ENCODE measurements at places on chromosomes 11 and 22. TPM values are rescaled to one million over a fixed set of nuclear protein-coding genes. Genes with fewer than 3 reads are reported as not detected.

The OR6X1 gene
- not detected for total RNA-seq

The ZBTB16 gene
- total RNA-seq = 36.6 TPM

The SYT13 gene
- 1.7 TPM for total RNA-seq

GRCh38 chr11:47351156-47352126, 1.1 kb downstream of the MYBPC3 start:
- peaks cover 14% of the 10 kb centered on the region for H3K4me1 ChIP-seq
- H3K27ac ChIP-seq = no peak overlapping the region
- DNase-seq = no peak
- H3K27me3 ChIP-seq = no peaks in the 10 kb centered on the region

DNA sequence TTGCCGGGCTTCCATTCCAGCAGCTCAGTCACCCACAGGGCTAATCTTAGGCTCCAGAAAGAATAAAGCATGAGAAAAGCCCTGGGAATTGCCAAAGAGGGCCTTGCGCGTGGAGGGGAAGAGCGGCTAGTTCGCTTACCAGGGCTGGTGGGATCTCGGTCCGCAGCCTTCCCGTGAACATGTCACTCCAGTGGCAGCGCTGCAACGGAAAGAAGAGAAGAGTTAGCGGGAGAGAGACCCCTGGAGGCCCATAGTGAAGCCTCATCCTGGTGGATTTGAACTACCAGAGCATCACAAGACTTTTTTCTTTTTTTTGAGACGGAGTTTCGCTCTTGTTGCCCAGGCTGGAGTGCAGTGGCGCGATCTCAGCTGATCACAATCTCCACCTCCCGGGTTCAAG, 18.0 kb downstream of the RANGAP1 start:
- peaks cover 3% of the 10 kb centered on the region for H3K4me1 ChIP-seq
- DNase-seq = no peak
- H3K36me3 ChIP-seq = peaks cover 14% of the 10 kb centered on the region
- H3K27ac ChIP-seq = no peak overlapping the region

GRCh38 chr22:32803738-32804435, 2.4 kb downstream of the TIMP3 start:
- H3K4me1 ChIP-seq = peaks cover 45% of the 10 kb centered on the region
- H3K27me3 ChIP-seq = peaks cover 39% of the 10 kb centered on the region

- peaks cover 3% of the 10 kb centered on the region for H3K4me1 ChIP-seq
- H3K27me3 ChIP-seq = no peaks in the 10 kb centered on the region
- DNase-seq = no peak
Observed at GRCh38 chr22:20211997-20212753, 55.9 kb downstream of the RTN4R start.

DNA sequence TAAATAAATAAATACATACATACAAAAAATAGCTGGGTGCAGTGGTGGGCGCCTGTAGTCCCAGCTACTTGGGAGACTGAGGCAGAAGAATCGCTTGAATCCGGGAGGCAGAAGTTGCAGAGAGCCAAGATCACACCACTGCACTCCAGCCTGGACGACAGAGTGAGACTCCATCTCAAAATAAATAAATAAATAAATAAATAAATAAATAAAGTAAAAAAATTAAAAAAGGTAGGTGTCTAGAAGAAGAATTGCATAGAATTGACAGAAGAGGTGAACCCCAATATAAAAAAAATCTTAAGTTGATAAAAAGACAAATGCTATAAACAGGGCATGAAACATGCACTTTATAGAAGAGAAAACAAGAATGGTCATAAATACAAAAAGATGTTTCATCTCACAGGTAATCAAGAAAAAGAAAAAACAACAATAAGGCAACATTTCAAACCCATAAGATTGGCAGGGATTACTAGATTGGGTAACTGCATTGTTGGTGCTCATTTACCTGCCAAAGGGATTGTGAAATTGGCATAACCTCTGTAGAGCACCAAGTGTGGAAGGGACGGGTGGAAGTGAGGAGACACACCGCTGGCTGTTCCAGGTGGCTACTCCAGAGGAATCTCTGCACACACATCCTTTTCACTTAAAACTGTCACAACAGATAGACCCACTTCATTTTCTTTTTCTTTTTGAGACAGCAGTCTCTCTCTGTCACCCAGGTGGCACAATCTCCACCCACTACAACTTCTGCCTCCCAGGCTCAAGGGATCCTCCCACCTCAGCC, 44.7 kb downstream of the NF2 start:
- H3K4me1 ChIP-seq = no peaks in the 10 kb centered on the region
- H3K27ac ChIP-seq = no peak overlapping the region
- peaks cover 20% of the 10 kb centered on the region for H3K36me3 ChIP-seq
- no peak for DNase-seq
- H3K27me3 ChIP-seq = no peaks in the 10 kb centered on the region

GRCh38 chr11:64878223-64878493, 263 bp downstream of the EHD1 start:
- DNase-seq = no peak
- peaks cover 58% of the 10 kb centered on the region for H3K4me1 ChIP-seq
- no peaks in the 10 kb centered on the region for H3K27me3 ChIP-seq
- H3K4me3 ChIP-seq = peak overlapping the region; percentile 98
- peak overlapping the region; percentile 78 for H3K27ac ChIP-seq

The OR51T1 gene
- not detected for total RNA-seq

DNA sequence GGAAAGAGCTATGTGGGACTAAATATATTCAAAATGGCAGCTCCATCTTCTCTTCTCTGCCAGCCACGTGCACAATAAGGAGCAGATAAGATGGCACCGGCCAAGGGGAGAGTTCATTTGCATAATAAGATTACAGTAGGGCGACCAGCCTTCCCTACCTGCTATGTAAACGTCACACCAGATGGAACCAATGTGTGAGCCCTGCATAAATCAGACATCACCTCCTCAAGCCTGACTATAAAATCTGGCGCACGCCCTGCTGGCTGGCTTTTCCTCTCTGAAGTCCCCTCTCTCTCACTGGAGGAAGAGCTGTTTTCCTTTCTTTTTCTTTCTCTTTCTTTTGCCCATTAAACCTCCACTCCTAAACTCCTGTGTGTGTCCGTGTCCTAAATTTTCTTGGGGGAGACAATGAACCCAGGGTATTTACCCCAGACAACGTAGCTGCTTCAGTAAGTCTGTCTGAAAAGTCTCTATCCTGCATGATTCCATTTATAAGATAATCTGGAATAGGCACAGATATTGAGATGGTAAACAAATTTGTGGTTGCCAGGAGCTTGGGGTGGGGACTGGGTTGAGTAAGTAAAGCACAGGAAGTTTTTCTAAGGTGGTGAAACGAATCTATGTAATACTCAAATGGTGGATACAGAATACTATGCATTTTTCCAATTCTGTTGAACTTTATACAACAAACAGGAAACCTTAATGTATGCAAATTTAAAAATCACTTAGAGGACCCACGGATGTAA, 670.0 kb upstream of the KIRREL3 start:
- H3K4me3 ChIP-seq = no peak overlapping the region
- no peak for DNase-seq
- no peak overlapping the region for H3K27ac ChIP-seq
- no peaks in the 10 kb centered on the region for H3K4me1 ChIP-seq

- no peak for DNase-seq
- no peak overlapping the region for H3K27ac ChIP-seq
- no peaks in the 10 kb centered on the region for H3K36me3 ChIP-seq
- no peaks in the 10 kb centered on the region for H3K4me1 ChIP-seq
Observed at GRCh38 chr11:86636275-86636674, 36.1 kb downstream of the ME3 start.

GRCh38 chr22:35043252-35043933, 22.6 kb upstream of the ISX start:
- no peak for DNase-seq
- no peak overlapping the region for H3K4me3 ChIP-seq
- no peaks in the 10 kb centered on the region for H3K4me1 ChIP-seq
- H3K27me3 ChIP-seq = peaks cover 25% of the 10 kb centered on the region
- H3K27ac ChIP-seq = no peak overlapping the region

The TP53I11 gene
- 85.6 TPM for total RNA-seq

GRCh38 chr11:69213316-69213715, 57.6 kb downstream of the SMIM38 start:
- no peak overlapping the region for H3K4me3 ChIP-seq
- H3K27ac ChIP-seq = no peak overlapping the region
- no peak for DNase-seq
- peaks cover 20% of the 10 kb centered on the region for H3K4me1 ChIP-seq

DNA sequence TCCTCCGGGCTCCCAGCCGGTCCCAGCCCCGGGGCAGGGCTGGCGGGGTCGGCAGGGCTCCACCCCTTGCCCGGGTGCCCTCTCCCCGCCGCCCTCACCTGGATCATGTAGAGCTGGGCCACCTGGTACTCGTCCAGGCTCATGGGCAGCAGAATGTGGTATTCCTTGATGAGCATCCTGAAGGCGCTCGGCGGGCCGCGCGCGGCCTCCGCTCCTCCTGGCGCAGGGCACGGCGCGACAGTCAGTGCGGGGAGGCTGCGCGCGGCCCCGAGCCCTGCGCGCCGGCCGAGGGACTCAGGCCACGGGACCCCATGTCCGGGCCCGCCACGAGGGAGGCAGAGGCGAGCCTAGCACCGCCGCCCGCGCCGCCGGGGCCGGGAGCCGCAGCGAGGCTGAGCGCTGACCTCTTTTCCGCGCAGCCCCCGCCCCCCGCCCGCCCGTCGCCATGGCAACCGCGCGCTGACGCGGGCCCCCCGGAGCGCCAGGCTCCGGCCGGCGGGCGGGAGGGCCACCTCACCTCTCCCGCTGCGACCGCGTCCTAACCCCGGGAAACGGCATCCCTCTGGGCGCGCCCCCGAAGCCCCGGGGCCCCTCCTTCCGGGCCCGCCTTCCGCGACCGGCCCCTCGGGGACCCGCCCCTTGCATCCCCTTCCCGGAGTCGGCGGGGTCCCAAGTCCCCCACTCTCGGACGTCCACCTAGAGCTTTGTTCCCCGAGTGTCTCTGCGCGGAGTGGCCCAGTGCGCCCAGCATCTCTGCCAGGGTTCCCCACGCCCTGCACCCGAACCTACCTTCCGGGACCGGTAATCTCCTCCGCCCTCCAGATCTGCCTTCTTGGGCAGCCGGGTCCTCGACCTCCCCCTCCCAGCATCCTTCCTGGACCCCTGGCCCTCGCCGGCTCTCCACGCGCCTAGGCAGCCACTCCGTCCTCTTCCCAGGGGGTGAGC, 886 bp downstream of the PITPNM1 start:
- H3K4me3 ChIP-seq = peak overlapping the region; percentile 92
- DNase-seq = peak; percentile 40
- H3K36me3 ChIP-seq = peaks cover 12% of the 10 kb centered on the region
- peaks cover 36% of the 10 kb centered on the region for H3K4me1 ChIP-seq
- H3K27ac ChIP-seq = peak overlapping the region; percentile 75

The TXNRD2 gene
- 22.2 TPM for total RNA-seq

DNA sequence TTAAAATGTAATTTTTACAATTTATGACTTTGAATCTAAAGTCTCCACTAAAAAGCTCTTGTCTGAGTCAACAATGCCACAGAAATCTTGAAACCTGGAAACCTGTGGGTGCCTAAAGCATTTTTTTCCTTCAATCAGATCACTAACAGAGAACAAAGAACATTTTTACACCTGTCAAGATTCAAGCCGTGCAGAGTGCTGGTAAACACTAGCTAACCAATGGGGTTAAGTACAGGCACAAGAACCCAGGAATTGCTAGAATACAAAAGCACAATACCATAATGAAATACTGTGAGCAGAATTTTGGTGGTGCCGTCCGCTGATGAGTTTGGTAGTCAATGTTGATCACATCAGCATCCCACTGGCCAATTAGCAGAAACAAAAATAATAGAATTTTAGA, 380.3 kb upstream of the PITPNB start:
- H3K27ac ChIP-seq = no peak overlapping the region
- H3K27me3 ChIP-seq = no peaks in the 10 kb centered on the region

GRCh38 chr11:68891351-68891948, 12.2 kb downstream of the MRPL21 start:
- no peaks in the 10 kb centered on the region for H3K36me3 ChIP-seq
- no peaks in the 10 kb centered on the region for H3K4me1 ChIP-seq
- H3K27ac ChIP-seq = no peak overlapping the region
- no peak for DNase-seq

- no peak overlapping the region for H3K27ac ChIP-seq
- H3K4me1 ChIP-seq = no peaks in the 10 kb centered on the region
- no peaks in the 10 kb centered on the region for H3K36me3 ChIP-seq
- H3K27me3 ChIP-seq = peaks cover 2% of the 10 kb centered on the region
- H3K4me3 ChIP-seq = no peak overlapping the region
- DNase-seq = no peak
Observed at GRCh38 chr11:76837696-76838677, 22.7 kb upstream of the ACER3 start.

DNA sequence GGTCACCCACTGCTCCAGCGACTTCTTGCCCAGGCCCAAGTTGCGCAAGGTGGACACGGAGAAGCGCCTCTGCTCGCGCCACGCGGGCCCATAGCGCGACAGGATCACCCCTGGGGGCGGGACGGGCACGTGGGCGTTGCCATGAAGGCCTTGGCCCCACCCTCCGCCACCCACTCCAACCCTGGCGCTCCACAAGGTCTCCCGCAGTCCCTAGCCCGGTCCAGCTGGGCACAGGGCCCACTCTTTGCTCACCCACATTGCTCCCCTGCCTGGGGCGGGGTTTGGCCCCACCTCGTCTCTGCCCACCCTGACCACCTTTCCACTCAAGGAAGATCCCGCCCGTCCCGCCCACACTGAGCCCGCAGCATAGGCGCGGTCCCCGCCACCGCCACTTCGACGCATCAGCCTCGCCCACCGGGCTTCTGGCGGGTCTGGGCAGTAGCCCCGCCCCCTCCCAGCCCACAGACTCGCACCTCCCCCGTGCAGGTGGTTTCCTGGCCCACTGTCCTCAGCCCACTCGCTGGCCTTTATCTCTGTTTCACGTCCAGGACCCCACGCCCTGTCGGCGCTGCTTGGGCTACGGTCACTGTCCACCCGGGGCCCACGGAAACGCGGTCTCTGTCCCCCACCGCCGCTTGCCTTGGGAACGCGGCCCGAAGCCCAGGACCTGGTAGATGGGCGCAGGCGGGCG, 12.3 kb upstream of the CYP2D6 start:
- peaks cover 4% of the 10 kb centered on the region for H3K4me1 ChIP-seq
- peaks cover 5% of the 10 kb centered on the region for H3K36me3 ChIP-seq
- H3K4me3 ChIP-seq = no peak overlapping the region

- no peak overlapping the region for H3K27ac ChIP-seq
- H3K36me3 ChIP-seq = no peaks in the 10 kb centered on the region
- peaks cover 11% of the 10 kb centered on the region for H3K27me3 ChIP-seq
- no peak overlapping the region for H3K4me3 ChIP-seq
Observed at GRCh38 chr11:134287561-134287960, 11.4 kb downstream of the GLB1L3 start.

The PLAAT4 gene
- not detected for total RNA-seq

- no peak overlapping the region for H3K27ac ChIP-seq
- H3K4me3 ChIP-seq = no peak overlapping the region
- H3K4me1 ChIP-seq = peaks cover 6% of the 10 kb centered on the region
- no peaks in the 10 kb centered on the region for H3K36me3 ChIP-seq
Observed at GRCh38 chr11:75152651-75153427, 1.9 kb downstream of the SLCO2B1 start.

The MYOD1 gene
- total RNA-seq = not detected

The P2RX6 gene
- 4.5 TPM for total RNA-seq

DNA sequence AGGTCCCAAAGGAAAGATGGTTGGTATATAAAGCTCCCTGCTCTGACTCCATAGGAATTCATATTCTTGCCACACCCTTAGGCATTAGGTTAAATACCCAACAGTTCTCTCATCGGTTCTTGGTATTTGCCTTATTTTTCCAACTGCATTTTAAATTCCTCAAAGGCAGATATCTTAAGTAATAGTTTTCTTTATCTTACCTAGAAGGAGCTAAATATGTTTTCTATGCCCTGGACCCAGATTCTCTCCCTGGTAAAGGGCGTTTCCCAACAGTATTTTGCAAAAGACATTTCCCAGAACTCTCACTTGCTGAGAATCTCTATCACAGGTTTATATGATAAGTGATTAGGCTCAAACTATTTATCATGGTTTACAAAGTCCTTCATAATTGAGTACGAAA, 158.6 kb upstream of the BDNF start:
- no peaks in the 10 kb centered on the region for H3K4me1 ChIP-seq
- no peak overlapping the region for H3K27ac ChIP-seq
- H3K27me3 ChIP-seq = peaks cover 6% of the 10 kb centered on the region
- no peak for DNase-seq

The DDTL gene
- not detected for total RNA-seq
